ENCODE measurements at places on chromosomes 7 and 10.
A peak's percentile ranks its signal among the peaks of the same experiment; 100 is the strongest.

- DNase-seq: no peak
These were observed 337.7 kb upstream of the AOAH start for GRCh38 chr7:37061849-37062559.

GRCh38 chr10:44463511-44464121 is 78.7 kb upstream of the CXCL12 start:
- no peak for DNase-seq

DNA sequence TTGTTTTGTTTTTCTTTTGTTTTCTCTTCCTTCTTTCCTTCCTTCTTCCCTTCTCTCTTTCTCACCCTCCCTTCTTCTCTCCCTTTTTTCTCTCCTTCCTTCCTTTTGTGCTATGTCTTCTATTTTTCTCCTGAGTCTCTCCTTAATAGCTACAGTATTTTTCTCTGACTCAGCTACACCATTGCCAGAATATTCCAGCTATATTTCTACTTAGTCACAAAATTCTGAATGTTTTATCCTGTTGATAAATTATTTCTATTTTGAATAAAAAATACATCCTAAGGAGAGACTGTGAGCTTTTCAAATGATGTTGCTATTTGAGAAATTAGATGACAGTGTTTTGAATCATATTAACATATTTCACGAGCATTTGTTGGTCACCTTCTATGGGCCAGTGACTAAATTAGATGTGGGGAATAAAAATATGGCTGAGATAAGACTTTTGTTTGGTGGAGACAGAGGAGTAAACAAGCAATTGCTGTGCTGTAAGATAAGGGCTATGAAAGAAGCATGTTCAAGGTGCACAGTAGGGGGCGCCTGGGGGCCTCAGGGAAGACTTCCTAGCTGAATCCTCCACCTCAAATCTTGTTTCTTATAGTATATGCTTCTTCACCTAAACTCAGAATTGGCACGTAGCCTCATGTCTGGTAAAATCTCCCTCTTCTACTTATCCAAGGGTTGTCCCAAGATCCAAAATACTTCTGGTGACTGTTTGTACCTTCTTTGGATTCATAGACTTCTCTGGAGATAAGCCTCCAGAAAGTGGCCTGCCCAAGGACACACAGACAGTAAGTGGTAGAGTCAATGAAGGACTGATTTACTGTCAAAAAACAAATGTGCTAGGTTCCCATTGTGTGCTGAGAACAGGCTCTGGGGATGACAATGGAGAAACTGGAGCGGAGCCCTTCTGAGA is 115.5 kb upstream of the CREB5 start:
- peak; percentile 22 for DNase-seq

DNA sequence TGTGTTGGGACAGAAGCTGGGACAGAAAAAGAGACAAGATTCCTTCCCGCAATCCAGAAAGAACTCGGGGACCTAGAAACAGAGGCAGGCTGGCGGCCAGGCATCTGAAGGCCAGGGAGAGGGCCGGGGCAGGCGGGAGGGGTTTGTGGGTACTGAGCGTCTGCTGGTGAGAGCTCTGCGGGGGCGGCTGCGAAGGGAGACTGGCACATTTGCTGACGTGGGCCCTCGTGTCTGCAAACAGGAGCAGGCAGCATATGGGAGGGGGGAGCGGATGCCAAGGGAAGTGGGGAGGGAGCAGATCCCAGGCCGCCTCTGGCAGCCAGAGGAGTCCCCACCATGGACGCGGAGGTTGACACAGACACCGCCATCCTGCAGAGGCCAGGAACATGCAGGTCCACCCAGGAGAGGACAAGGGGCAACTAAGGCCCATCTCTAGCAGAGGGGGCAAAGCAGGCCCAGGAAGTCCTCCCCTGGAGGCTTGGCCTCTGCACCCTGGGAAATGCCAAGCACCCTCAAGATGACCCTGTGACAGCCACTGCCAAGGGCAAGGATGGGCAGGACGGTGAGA is 32.2 kb downstream of the KCNH2 start:
- DNase-seq: no peak

DNA sequence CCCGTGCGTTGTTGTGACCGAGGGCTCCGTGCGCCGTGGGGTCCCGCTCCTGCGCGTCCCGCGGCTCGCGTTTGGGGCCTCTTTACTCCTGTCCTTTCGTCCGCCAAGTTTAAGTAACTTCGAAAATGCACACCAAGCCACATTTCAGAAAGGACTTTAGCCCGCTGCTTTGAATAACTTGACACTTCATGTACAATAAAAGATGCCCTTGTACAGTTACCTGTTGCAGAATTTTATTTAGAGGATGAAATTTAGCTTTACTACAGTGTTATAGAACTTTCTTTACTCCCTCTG is 459 bp downstream of the SUGCT start:
- DNase-seq: no peak

GRCh38 chr10:8037199-8037801 is 17.2 kb upstream of the GATA3 start:
- no peak for DNase-seq

DNA sequence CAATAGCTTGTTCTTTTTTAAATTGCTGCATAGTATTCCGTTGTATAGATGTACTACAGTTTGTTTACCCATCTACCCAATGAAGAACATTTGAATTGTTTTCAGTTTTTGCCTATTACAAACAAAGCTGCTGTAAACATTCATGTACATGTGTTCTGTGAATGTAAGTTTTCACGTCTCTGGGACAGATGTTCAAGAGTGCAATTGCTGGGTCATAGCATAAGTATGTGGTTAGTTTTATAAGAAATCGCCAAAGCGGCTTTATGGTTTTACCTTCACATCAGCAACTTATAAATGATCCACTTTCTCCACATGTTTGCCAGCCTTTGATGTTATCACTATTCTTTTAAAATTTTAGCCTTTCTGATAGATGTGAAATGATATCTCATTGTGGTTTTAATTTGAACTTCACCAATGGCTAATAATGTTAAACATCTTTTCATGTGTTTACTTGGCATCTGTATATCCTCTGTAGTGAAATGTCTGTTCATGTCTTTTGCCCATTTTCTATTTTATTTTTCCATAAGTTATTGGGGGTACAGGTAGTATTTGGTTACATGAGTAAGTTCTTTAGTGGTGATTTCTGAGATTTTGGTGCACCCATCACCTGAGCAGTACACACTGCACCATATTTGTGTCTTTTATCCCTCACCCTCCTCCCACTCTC is 73.5 kb downstream of the TBXAS1 start:
- no peak for DNase-seq

DNA sequence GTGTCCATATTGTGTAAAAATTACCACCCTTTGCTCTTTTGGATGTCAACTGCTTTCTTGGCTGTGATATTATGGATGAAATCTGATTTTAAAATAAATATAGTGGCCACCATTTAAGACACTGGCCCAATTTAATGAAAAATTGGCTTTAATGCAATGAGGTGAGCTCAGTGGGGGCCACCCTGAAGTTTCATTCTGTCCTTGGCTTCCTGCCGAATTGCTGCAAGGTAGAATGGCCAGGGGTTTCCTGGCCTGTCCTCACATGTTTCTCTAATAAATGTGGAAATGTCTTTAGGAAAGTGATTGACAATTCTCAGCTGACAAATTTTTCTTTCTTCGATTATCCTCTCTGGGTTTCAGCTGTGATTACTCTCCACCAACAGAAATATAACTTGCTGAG is 36.0 kb downstream of the DYNC1I1 start:
- DNase-seq: no peak

DNA sequence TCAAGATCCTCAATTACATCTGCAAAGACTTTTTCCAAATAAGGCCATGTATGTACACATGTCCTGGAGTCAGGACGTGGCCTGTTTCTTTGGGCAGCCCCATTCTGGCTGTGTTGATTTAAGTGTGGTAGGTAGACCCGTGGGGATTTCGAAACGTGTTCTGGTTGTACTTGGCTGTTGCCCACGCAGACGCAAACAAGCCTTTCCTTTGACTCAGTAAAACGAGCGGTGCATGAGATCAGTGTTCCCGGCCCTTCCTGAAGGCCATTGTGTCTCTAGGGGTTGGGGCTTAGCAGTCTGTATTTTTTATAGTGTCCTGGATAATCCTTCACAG is 64.8 kb upstream of the DNAJB6 start:
- peak; percentile 72 for DNase-seq

DNA sequence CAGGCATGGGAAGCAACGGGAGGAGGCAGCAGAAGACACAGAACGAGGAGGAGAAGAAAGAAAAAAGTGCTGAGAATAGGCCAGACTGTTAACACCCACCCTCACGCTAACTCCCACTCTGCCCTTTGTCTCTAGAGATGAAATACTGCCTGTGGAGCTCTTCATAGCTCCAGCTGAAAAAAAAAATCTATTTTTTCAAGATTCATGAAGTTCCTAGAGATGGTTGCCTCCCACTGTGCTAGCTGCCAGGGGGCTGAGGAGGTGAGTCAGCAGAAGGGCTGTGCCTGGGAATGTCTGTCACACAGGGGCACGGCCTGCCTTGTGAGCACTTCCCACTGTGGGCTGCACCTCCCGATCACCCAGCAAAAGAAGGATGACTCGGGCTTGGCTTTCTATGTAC is 144.5 kb downstream of the RNF216 start:
- no peak for DNase-seq

DNA sequence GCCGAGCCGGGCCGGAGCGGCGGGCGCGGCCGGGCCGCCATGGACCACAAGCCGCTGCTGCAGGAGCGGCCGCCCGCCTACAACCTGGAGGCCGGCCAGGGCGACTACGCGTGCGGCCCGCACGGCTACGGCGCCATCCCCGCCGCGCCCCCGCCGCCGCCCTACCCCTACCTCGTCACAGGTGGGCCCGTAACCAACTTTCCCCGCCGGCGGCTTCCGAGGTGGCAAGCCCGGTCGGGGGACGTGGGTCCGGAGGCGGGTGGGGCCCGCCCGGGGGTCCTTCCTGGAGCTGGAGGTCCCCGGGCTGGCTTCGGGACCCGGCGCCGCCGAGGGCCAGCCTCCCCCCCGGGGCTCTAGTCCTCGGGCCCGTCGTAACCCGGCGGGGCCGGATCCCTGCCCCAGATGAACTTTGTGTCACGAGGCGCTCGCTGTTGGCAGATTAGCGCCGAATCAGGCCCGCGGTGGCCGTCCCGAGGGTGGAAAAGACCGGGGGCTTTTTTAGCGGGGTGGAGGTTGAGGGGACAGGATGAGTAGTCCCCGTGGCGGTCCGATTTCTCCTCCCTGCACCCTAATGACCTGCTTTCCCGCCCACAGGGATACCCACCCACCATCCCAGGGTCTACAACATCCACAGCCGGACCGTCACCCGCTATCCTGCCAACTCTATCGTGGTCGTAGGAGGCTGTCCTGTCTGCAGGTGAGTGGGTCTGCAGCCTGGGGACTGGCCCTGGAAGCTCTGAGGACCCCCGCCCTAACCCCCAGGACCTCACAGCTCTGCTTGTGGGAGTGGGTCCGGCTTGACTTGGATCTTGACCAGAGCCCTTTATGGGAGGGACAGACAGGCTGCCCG is 496 bp downstream of the BRI3 start:
- no peak for DNase-seq

GRCh38 chr10:68897336-68897741 is 3.8 kb upstream of the DDX50 start:
- DNase-seq: no peak

GRCh38 chr7:1225441-1226185 is 7.1 kb upstream of the UNCX start:
- no peak for DNase-seq

GRCh38 chr10:110175406-110175805 is 32.0 kb upstream of the MXI1 start:
- DNase-seq: no peak

GRCh38 chr7:151232917-151233701 is 826 bp downstream of the CHPF2 start:
- no peak for DNase-seq

- DNase-seq: peak; percentile 51
These were observed 172.4 kb downstream of the FZD1 start for GRCh38 chr7:91436655-91437054.

- DNase-seq: no peak
These were observed 269.7 kb upstream of the PHF14 start for GRCh38 chr7:10703981-10704380.

DNA sequence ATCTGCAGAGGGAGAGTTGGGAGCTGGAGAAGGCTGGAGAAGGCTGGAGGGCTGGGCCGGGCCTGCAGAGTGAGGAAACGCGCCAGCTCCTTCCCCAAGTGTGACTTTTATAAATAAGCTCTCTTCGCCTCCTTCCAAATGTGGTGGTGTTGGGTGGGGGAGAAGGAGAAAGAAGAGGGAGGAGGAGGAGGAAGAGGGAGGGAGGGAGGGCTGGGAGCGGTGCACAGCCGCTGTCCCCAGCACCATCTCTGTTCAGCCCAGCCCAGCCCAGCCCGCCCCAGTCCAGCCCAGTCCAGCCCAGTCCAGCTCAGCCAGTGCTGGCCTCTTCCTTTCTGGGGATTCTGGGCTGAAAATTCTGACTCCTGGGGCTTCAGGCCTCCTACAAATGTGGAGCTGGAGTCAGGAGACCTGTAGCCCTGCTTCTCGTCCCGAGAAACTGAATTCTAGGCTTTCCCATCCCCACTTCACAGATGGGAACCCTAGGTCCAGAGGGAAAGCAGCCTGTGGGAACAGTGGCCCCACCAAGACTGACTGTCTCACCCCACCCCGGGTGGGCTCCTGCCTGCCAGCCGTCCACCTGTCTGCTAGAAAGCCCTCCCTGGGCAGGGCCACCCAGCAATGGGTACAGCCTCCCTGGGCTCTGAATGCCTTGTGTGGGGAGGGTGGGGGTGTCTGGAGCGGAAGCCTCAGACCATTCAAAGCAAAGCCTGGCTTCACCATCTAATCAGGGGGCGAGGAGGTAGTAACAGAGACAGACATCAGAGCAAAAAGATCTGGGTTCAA is 2.3 kb downstream of the STX1A start:
- no peak for DNase-seq

GRCh38 chr7:39168403-39169098 is 190.8 kb downstream of the POU6F2 start:
- no peak for DNase-seq

DNA sequence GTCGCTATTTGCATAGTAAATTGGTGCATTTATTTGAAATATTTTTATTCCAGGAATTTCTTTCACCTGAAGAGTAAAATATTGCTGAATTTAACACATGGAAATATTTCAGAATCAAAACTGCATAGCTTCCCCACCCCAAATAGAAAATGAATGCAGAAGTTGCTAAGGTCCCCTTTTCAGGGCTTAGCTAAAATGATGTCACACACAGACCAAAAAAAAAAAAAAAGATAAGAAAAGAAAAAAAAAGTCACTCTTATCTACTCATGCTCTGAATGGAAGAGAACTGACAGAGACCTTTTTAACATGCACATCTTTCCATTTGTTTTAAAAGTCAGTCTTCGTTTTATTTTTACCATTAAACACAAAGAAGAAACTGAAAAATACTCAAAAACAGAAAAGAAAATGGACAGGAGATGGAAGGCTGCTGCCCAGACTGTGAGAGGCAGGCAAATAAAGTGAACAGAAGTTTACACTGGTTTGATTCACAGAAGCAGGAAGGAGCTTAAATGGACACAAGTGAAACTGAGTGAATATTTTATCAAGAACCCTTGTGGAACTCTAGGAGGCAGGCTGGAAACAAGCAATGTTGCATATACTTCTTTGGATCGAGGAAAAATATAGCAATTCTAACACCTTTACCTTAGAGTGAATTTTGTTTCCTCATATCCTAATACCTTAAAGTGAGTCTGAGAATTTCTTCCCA is 32.0 kb downstream of the PSMC2 start:
- DNase-seq: no peak

- no peak for DNase-seq
These were observed 15.2 kb downstream of the HNRNPF start for GRCh38 chr10:43393606-43394360.
